Activated T-cell treated with anti-CD3 and anti-CD28 coated beads for 1 hour (primary cell): ENCODE measurements at places on chromosomes 12 and 14.

DNA sequence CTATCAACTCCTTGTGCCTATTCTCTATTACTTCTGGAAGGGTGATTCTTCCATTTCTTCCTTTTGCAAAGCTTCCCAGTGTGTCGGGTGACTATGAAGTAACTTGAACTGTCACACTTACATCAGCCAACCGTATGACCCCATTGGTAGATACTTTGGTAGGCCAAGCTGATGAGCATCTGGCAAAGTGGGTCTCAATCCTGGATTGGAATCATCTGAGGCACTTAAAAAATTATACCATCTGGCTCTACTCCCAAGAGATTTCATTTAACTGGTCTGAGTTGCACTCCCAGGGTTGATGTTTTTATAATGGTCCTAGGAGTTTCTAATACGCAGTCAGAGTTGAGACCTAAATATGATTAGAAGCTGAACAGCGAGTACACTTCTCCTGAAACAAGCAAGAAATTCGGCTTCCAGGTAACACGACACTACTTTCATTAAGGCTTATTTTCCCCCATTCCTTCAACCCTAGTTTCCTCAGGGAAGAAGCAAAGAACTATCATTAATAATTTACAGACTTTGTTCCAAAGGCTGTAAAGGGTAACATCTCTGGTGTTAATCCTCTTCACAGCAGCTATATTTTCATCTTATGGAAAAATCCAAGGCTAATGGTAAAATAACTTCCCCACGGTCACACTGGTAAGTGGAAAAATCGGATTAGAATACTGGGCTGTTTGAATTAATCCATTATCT is 76.8 kb downstream of the PDE6H start:
- DNase-seq = no peak

GRCh38 chr14:31253746-31254471 is 46.3 kb upstream of the HECTD1 start:
- no peak for DNase-seq

DNA sequence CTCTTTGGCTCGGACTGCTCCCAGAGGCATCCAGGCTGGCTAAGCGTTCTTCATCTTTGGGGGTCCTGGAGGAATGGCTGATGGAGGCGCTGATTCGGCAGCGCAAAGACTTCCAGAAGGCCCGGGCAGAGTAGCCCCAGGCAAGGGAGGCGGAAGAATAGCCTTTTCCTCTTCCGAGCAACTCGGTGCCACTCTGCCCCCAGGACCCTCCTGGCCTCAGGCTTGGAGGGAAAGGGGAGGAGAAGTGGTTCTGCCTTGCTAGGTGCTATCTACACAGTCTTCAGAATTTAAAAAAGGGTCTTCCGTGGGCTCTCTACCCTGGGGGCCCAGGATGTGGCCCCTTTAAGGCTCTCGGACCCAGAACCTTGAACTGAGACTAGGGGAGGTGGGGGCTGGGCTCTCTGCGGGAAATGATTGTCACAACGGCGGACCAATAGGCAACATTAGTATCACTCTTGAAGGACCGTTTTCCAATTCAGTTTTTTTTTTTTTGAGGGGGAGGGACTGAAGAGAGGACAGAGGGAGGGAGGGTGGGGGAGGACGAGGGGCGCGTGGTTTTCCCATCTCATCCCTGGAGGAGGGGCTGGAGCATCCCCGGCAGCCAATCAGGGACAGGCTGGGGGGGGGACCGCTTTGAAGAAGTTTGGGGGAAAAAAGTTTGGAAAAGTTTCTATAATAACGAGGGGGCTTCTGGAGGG is at the start of gene NFATC4:
Gene NFATC4 (plus strand): TSS at position 671 of the 698 bp plus-strand sequence. CDS start 157 bp downstream, outside the sequence.
- no peak for DNase-seq

GRCh38 chr14:105840266-105841021 is 314.1 kb downstream of the TMEM121 start:
- DNase-seq = no peak

- no peak for DNase-seq
These were observed 10.8 kb downstream of the RTRAF start for GRCh38 chr14:52000019-52000582.

DNA sequence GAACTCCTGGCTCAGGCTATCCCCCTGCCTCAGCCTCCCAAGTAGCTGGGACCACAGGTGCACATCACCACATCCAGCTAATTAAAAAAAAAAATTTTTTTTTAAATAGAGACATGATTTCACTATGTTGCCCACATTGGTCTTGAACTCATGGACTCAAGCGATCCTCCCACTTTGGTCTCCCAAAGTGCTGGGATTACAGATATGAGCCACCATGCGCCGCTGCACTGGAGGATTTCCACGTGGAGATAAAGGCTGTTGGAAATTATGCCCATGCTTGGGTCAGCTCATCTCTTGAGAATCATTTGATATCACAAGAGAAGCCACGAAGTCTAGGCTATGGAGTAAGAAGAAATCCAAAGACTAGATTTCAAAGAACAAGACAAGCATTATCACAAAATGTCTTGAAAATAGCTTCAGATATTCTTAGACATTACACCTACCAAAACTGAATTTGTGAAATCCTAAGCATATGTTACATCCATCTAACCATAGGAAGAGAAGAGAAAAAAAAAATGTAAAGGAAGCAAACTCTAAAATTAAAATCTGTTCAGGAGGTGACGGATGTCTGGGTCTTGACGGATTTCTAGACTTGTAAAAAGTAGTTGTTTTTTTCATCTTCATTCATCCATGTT is 99.1 kb downstream of the PTPN11 start:
- DNase-seq = no peak

- DNase-seq = no peak
These were observed 38.4 kb downstream of the WASHC3 start for GRCh38 chr12:102023343-102023930.

DNA sequence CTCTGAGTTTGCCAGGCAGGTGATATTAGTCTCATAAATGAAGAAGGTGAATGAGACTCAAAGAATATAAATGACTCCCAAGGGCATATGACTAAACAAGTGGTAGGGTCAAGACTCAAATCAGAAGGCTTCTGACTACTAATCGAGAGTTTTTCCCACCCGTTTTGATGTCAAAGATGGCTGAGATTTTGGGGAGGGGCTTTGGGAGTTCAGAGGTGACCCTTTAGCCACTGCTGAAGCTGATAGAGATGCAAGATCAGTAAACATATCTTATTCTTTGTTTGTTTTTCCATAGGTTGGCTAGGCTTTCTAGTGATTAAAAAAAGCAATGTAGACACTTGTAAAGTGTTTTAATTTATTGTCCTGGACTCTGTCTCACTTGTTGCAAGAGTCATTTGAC is 239.6 kb upstream of the PLEKHG7 start:
- no peak for DNase-seq

DNA sequence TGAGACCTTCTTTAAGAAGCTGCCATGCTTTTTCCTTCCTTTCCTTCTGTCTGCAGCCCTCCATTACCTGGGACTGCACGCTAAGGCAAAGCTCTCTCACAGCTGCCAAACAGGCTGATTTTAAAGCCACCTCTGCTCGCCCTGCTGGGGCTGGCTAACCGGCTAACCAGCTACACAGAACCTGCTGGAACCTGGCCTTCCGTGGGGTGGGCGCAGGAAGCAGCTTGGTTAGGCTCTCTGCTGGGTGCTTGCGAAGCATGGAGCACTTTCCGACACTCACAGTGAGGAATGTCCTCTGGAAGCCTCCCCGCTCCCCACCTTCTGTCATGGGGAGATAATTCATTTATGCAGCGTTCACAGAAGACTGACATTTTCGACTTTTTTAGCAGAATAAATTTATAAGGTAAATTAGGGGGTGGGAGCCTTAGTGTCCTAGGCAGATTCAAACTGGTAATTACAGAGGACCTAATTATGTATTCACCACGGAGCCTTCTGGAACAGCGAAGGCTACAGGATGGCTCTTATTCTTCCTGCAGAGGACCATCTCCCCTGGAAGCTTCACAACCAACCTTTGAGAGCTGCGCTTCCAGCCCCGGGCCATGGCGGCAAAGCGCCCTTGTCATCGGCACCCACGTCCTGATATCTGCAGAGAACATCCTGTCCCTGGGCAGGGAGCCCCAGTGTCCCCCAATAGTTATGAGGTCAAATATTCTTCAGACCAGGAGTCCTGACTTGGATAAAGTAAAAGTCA is 12.4 kb upstream of the BCL11B start:
- DNase-seq = no peak

DNA sequence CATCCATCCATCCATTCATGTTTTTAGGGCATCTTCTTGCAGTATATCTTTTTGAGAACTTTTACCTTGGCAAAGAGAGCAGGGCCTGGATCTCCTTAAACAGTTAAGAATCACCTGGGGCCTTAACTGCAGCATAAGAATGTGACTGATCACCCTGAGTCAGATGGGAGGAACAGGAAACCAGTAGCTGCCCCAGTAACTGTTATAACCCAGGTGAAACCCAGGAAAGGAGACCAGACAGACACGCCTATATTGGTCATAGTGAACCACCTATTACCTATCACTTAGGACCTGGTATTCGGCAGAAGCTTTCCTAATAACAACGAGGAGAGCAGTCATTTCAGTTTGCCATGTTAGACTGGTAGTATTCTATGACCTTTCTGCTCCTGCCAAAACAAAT is 43.4 kb upstream of the NR2C1 start:
- no peak for DNase-seq

DNA sequence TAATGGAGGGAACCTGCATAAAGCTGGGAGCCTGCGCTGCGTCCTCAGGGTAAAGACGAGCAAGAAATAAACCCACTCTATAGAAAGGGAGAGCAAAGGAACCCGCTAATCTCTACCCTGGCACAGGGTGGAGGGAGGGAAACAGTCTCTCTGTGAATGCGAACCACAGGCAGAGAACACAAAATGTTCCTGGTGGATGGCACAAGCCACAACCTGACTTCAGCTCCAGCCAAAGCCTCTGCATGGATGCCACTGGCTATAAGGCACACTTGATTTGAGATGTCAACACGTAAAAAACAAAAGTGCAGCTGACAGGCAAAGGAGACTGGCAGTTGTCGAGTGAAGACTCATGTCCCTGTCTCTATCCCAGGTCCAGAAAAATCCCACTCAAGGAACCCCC is 32.4 kb downstream of the CHGA start:
- DNase-seq = no peak

DNA sequence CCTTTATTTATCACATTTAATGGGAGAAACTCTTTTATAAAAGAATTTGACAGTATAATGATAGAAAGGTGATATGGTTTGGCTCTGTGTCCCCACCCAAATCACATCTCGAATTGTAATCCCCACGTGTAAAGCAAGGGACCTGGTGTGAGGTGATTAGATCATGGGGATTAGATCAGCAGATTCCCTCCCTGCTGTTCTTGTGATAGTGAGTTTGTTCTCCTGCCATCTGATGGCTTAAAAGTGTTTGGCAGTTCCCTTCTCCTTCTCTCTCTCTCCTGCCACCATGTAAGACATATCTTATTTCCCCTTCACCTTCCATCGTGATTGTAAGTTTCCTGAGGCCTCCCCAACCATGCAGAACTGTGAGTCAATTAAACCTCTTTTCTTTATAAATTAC is 1110.3 kb downstream of the FLRT2 start:
- DNase-seq = no peak

- DNase-seq = no peak
These were observed 121.5 kb downstream of the MNAT1 start for GRCh38 chr14:60856111-60856510.

- no peak for DNase-seq
These were observed 175.1 kb downstream of the SLC38A4 start for GRCh38 chr12:46650688-46651087.

- DNase-seq = no peak
These were observed 4.8 kb downstream of the TGFB3 start for GRCh38 chr14:75976826-75977581.

DNA sequence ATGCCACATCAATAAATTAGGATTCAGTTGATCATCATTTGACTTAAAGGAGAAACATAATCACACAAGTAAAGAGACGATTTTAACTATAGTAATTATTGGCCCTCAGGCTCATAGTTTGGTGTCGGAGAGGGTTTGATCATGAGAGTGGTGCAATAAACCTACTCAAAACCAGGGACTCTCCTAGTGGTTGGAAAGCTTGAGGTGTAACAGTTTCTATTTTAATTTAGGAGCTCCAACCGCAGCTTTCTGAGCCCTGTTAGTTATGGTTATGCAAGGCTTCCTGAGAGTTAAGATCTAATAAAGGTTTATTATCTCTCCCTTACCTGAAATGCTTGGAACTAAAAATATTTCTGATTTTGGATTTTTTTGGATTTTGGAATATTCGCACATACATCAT is 36.4 kb downstream of the TMTC2 start:
- no peak for DNase-seq

GRCh38 chr14:85342858-85343607 is 186.9 kb upstream of the FLRT2 start:
- DNase-seq = no peak

GRCh38 chr12:111597831-111598636 is 1.1 kb downstream of the ATXN2 start:
- DNase-seq = peak; percentile 5

DNA sequence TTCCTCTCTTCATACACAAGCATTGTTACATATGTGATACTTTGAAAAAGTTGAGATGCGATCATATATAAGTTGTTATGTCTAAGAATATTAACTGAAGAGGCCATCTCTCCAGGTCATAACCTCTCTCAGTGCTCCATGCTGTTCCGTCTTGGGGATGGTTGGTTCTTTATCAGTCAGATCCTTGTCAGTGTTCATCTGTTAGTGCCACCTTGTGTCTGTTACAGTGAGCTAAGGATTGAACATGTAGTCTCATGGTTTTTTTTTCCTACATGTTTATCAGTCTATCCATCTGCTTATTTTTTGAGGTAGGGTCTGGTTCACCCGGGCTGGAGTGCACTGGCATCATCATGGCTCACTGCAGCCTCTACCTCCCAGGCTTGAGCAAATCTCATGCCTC is 30.5 kb downstream of the EP400 start:
- DNase-seq = no peak

DNA sequence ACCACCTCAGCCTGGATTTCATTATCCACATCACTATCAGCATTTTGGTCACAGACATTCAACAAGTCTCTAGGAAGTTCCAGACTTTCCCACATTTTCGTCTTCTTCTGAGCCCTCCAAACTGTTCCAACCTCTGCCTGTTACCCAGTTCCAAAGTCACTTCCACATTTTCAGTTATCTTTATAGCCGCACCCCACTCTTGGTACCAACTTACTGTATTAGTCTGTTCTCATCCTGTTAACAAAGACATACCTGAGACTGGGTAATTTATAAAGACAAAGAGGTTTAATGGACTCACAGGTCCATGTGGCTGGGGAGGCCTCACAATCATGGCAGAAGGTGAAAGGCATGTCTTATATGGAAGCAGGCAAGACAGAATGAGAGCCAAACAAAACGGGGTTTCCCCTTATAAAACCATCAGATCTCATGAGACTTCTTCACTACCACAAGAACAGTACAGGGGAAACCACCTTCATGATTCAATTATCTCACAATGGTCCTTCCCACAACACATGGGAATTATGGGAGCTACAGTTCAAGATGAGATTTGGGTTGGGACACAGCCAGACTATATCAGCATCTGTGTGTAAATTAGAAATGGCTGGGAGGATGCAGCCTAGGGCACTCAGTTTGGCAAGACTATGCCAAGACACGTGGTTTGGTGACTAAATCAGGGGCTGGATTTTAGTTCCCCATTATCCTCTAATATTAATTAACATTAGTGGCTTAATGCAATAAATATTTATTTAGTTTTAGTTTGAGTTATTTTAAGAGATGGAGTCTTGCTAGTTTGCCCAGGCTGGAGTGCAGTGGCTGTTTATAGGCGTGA is 16.2 kb upstream of the FUT8 start:
- DNase-seq = no peak
